Cerebellar nuclear complex (tissue), 1 donor: ENCODE measurements at places on chromosomes 12 and 14.

- DNase-seq, result no peak
Measured at GRCh38 chr14:71005076-71005475, 97.8 kb downstream of the PCNX1 start.

DNA sequence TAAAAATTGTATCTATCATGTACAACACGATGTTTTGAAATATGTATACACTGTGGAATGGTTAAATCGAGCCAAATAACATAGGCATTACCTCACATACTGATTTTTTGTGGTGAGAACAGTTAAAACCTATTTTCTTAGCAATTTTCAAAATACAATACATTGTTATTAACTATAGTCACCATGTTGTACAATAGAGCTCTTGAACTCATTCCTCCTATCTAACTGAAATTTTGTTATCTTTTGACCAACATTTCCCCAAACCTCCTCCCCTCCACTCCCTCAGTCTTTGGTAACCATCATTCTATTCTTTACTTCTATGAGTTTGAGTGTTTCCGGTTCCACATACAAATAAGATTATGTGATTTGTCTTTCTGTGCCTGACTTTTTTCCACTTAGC is 6.8 kb upstream of the SLC38A2 start:
- DNase-seq, result no peak

- no peak for DNase-seq
Measured at GRCh38 chr12:76084863-76085519, 506 bp upstream of the NAP1L1 start.

DNA sequence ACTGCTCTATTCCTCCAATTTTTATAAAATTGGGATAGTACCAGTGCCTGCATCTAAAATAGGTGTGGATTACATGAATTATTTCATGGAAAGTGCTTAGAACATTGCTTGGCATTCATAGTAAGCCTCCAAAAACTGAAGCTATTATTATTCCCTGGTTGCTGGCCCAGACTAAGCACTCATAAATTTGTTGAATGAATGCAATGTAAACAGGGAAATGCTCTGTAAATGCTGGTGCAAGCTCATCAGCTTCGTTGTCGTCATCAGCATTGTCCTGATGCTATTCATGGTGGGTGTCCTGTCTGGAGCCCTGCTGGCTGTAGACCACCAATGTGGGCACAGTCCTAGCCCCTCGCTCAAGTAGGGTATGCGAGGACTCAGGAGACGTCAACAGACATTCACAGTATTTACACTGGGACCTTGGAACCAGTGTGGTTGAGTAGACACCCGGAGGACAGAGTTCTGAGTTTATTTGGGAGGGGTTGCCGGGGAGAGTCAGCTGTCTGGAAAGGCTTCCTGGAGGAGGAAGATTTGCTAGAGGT is 16.5 kb downstream of the BDKRB2 start:
- no peak for DNase-seq

GRCh38 chr12:1126091-1126490 is 135.1 kb downstream of the ERC1 start:
- DNase-seq, result no peak

GRCh38 chr12:68612697-68613096 is 2.0 kb downstream of the RAP1B start:
- DNase-seq, result no peak

- DNase-seq, result no peak
Measured at GRCh38 chr14:37493606-37494005, 101.4 kb downstream of the FOXA1 start.

- DNase-seq, result no peak
Measured at GRCh38 chr14:22489244-22489545, 99.8 kb downstream of the DAD1 start.

- no peak for DNase-seq
Measured at GRCh38 chr12:91937009-91937408, 208.6 kb downstream of the BTG1 start.

GRCh38 chr14:92368001-92368400 is 45.0 kb downstream of the SLC24A4 start:
- no peak for DNase-seq

DNA sequence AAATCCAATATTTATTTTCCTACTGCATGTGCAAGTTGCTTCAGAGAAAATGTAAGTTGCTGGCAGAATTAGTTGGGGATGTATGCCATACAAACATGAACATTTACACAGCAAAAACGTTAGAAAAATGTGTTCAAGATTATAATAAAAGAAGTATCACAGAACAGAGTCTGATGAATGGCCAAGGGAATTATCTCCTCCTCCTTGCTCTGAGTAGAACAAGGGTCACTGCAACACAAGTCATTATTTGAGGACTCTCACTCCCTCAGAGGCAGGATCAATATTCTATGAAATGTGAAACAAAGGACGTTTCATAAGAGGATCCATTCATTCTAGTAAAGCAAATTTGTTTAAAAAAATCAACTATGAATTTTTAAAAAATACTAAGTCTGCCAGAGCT is 177.8 kb downstream of the PRKD1 start:
- no peak for DNase-seq

GRCh38 chr12:81381951-81382350 is 304.1 kb downstream of the ACSS3 start:
- no peak for DNase-seq

DNA sequence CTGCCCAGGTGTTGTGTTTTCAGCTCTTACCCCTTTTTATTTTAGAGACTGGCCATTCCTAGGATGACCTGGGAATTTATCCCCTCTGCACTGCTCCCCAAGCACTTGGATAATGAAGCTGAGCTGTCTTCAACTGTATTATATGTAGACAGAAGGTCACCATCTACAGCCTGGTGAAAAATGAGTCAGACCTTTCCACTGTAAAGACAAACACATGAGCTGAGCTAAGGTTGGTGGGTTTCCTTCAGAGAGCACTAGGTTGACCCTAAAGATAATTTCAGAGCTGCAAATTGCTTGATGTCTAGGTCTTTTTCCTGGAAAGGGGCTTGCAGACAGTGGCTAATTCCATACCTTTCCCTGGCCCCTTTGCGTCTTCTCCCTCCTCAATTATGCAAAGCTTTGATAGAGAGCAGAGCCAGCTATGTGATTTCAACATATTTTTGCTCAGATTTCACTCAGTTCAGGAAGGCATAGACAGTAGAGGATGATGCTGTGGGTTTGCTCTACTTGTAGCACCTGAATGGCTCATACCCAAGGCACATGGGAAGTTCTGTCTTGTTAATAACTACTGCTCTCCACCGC is 9.2 kb upstream of the IKZF4 start:
- no peak for DNase-seq

- no peak for DNase-seq
Measured at GRCh38 chr14:43005807-43006206, 1399.1 kb downstream of the LRFN5 start.

GRCh38 chr12:42326541-42327226 is 717 bp downstream of the PPHLN1 start:
- no peak for DNase-seq

DNA sequence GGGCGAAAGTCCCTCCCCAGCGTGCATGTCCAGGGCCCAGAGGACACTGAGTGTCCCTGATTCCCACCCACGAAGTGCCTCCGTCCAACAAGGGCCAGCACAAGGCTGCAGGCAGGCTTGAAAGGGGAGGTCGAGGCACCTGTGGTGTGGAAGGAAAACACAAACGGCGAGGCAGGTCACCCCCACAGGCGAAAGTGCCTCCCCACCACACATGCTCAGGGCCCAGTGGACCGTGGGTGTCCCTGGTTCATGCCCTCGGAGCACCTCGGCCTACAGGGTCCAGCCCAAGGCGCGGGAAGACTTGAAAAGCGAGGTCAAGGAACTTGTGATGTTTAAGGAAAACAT is 370.4 kb downstream of the ALG10 start:
- DNase-seq, result no peak
